GM23338 (cell line): ENCODE measurements at places on chromosomes 6 and 20. TPM values are rescaled to one million over a fixed set of nuclear protein-coding genes. Genes with fewer than 3 reads are reported as not detected.

GRCh38 chr6:126111327-126111726 lies 125.0 kb downstream of the TRMT11 start:
- no peak overlapping the region for H3K27ac ChIP-seq
- no peaks in the 10 kb centered on the region for H3K36me3 ChIP-seq
- no peak overlapping the region for H3K4me3 ChIP-seq
- peaks cover 20% of the 10 kb centered on the region for H3K4me1 ChIP-seq

The HLA-DQA1 gene
- not detected in 2 replicates for total RNA-seq

- H3K36me3 ChIP-seq: no peaks in the 10 kb centered on the region; the same call in 1 of the 2 replicates
- no peak overlapping the region for H3K27ac ChIP-seq
- H3K27me3 ChIP-seq: no peaks in the 10 kb centered on the region
- no peak for DNase-seq
These were observed 539.7 kb upstream of the MARCKS start for GRCh38 chr6:113317442-113317841.

DNA sequence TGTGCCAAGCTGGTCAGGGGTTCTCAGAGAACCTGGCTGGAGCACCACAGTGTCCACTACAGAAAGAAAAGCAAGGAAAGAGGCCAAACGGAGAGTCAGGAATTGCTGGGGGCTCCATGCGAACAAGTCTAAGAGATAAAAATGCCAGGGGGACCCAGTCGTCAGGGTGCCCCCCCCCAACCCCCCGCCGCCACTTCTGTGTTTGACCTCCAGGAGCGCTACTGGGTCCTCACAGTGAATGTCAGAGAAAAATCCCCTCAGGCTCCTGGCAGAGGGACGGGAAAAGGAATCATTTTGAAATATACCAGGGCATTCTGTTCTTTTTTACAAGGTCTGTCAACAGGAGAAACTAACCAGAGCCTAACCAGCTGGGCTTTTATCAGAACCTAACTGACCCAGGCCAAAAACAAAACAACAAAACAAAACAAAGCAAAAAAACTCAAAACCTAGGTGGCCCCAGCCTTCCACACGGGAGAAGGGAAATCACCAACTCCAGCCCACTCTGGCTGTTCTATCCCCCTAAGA lies 17.9 kb upstream of the NELFCD start:
- DNase-seq: no peak
- no peak overlapping the region for H3K4me3 ChIP-seq
- H3K27me3 ChIP-seq: no peaks in the 10 kb centered on the region
- no peak overlapping the region for H3K27ac ChIP-seq

- no peaks in the 10 kb centered on the region for H3K4me1 ChIP-seq
- H3K27ac ChIP-seq: no peak overlapping the region
- no peaks in the 10 kb centered on the region for H3K27me3 ChIP-seq
- DNase-seq: no peak
These were observed 54.2 kb downstream of the HFE start for GRCh38 chr6:26141378-26141904.

The MUC21 gene
- total RNA-seq: not detected in 2 replicates

GRCh38 chr6:90885611-90886056 lies 298.8 kb upstream of the MAP3K7 start:
- H3K4me1 ChIP-seq: peaks cover 12% of the 10 kb centered on the region; the same call in 1 of the 2 replicates
- no peak overlapping the region for H3K4me3 ChIP-seq
- no peaks in the 10 kb centered on the region for H3K27me3 ChIP-seq
- no peak overlapping the region for H3K27ac ChIP-seq

- H3K27ac ChIP-seq: peak overlapping the region; percentile 26; the same call in 1 of the 2 replicates
- H3K4me1 ChIP-seq: peaks cover 58% of the 10 kb centered on the region
- H3K4me3 ChIP-seq: peak overlapping the region; percentile 84
- H3K27me3 ChIP-seq: no peaks in the 10 kb centered on the region
- peak; percentile 74 for DNase-seq
These were observed 693 bp upstream of the SLC29A1 start for GRCh38 chr6:44222486-44223318.
